Stimulated activated naive CD4-positive, alpha-beta T cell (primary cell): ENCODE measurements at places on chromosomes 7 and 10.

- DNase-seq: no peak
Measured at GRCh38 chr10:6729071-6729774, 149.1 kb upstream of the PRKCQ start.

GRCh38 chr7:156892081-156892800 lies 742 bp downstream of the LMBR1 start:
- peak; percentile 71 for DNase-seq

GRCh38 chr10:124530215-124530665 lies 68.6 kb downstream of the LHPP start:
- DNase-seq: peak; percentile 80

DNA sequence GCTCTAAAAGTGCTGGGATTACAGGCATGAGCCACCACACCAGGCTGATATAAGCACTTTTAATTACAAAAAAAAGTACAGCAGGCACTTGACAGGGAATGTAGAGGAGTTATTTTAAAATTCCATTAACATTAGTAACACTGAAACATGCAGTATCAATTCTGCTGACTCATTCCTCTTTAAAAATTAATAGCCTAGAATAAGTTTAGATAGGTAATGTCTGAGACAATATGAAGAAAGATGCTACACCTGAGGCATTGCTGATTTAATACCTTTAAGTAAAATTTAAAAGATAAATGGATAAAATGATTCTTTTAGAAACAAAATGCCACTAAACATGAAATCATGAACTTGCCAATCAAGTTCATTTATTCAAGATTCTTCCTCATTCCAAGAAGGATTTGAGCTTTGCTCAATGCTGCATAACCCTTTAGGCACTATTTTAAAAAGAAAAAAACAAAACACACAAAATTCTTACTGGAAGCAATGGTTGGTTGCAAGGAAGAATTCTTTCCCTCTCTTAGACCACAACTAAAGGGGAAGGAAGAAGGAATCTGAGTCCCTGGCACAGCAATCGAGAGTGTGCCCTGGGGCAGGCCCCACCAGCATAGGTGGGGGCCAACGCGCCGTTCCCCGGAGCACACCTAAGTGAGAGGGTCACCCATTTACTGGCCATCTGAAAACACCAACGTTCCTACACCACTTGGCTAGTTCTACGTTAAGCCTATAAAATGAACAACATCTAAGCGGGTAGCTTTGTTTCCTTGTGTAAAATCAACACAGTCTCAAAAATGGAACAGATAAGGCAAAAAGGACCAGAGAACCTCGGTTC lies 26.6 kb downstream of the ESYT2 start:
- no peak for DNase-seq

GRCh38 chr10:3785251-3785850 lies 342 bp upstream of the KLF6 start:
- DNase-seq: peak; percentile 99

DNA sequence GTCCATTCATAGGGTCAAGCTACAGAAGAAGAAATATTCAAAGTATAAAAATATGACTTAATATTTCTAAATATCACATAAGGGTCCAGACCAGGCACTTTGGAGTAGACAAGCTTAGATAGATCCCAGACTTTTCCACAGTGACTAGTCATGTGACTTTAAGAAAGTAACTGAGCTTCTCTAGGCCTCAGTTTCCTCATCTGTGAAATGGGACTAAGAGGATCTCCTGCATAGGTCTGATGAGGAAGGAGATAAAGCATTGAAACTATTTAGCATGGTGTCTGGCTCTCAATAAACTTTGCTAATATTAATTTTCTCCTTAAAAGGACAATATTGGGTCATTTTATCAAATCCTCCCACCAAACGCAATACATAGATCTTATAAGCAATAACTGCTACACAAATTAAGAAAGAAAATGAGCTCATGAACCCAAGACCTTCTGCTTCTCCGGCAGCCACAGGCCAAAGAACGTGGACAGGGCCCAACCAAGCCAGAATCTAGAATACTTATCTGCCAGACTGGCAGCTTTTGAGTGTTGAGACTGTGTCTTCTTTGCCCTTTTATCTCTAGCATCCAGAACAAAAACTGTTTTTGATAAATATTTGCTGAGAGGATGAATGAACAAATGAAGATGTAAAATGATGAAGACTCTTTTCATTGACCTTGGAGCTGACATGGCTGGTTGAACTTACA lies 1.6 kb upstream of the TARP start:
- no peak for DNase-seq

- no peak for DNase-seq
Measured at GRCh38 chr7:114663502-114663901, 248.9 kb downstream of the FOXP2 start.

GRCh38 chr7:88331322-88331721 lies 24.6 kb upstream of the STEAP4 start:
- no peak for DNase-seq

DNA sequence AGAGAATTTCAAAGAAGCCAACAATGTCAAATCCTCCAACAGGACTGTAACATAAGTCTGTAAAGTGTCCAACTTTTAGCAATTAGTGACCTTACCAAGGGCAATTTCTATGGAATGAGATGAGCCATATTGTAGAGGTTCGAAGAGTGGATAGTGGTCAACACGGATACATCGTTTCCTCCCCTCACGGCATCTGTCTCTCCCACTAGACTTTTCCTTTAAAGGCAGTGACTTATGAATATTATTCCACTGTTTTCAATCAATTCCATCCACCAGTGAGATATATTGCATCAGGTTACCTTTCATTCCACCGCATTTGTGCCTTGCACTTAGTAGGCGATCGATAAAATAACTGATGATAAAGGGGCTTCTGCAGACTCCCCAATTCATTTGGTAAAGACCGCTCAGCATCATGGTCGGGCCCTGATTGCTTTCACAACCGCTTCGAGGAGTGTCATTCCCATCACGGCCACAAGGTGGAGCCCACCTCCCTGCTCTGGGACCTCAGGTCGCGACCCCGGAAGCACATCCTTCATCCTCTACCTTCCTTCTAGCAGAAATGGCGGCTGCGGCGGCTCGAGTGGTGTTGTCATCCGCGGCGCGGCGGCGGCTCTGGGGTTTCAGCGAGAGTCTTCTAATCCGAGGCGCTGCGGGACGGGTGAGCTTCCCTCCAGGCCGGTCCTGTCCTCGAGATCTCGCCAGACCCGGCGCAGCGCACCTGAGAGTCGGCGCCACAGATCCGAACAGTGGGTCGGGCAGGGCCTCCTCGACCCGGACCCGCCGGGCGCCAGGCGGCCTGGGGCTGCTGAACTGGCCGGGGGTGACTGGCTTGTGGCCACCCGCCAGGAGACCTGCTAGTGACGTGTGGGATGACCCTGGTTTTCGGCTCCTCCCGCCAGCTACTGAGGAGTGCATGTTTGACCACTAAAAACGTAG lies at the start of gene PMPCB:
Gene PMPCB (plus strand): TSS at position 535 of the 936 bp plus-strand sequence. CDS start 25 bp downstream, at position 560.
- peak; percentile 93 for DNase-seq

- DNase-seq: no peak
Measured at GRCh38 chr10:61244261-61244775, 208.9 kb downstream of the TMEM26 start.
